AG08395 (cell line): ENCODE measurements at places on chromosomes 7 and 10.

- no peak for DNase-seq
Measured at GRCh38 chr10:19638896-19639233, 177.4 kb upstream of the PLXDC2 start.

GRCh38 chr7:117269417-117269816 is 53.4 kb downstream of the WNT2 start:
- DNase-seq = peak; percentile 84

GRCh38 chr10:43409385-43410109 is 561 bp upstream of the HNRNPF start:
- no peak for DNase-seq

- DNase-seq = no peak
Measured at GRCh38 chr7:4227105-4228010, 454.7 kb upstream of the FOXK1 start.

DNA sequence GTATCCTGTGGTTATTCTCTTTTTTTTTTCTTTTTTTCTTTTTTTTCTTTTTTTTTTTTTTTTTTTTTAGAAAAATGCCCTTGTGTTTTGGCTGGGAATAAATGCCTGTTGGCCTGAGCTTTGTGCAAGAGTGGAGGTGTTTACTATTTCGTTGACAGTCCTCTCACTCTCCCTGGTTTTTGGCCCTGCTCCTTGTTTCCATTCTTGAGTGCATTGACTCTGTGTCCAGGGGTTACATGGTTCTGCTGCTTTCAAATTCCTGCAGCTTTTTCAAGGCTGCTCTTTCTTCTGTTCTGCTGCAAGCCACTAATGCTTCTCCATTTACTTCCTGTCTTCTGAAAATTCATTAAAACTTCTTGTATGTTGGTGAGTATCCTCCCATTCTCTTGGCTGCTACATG is 59.7 kb upstream of the TBX20 start:
- no peak for DNase-seq

GRCh38 chr7:26295015-26295414 is 3.4 kb downstream of the SNX10 start:
- DNase-seq = no peak

- no peak for DNase-seq
Measured at GRCh38 chr7:150980663-150981062, 2.5 kb upstream of the KCNH2 start.

- DNase-seq = no peak
Measured at GRCh38 chr7:42090056-42090455, 147.0 kb downstream of the GLI3 start.

- DNase-seq = no peak
Measured at GRCh38 chr10:57395923-57396322, 871.8 kb downstream of the IPMK start.

DNA sequence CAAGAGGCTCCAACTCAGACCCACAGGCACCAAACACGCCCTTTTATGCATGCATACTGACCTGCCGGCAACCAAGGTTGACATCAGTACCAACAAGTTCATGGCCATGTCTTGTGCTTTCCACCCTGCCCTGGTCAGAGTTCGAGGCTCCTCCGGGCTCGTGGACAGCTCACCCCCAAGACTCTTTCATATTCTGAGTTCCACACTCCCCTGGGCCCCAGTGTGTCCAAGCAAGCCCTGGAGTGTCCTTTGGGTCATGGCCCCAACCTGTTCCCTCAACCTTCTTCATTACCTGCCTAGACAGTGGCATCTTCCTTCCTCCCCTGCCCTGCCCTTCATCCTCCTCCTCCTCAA is 40.5 kb downstream of the HIF1AN start:
- DNase-seq = no peak

DNA sequence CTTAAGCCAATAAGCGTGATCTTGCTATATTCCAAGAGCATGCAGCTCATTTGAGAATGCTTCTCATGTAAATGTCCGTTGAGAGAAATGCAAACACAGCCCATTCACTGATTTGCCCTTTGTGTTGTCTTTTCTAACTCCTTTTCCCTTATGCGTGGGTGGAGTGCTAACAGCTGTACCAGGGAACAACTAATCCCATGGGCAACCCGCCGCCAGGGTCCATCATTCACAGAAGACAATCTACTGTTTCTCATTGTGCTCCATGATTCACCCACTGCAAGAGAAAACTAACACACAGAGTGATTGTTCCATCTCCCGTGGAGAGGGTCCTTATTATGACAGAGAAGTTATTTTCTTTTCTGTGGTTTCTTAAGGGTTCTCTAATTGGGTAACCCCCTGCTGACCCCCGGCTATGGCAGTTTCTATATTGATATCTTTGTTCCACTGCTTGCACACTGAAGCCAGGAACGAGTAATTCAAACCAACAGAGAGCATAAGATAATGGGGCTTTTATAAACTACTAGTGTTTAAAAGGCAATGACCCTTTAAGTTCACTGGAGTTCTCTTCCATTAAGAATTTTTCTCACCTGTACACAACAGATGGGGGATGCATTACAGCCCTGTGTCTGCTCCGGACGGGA is 298.7 kb downstream of the BAMBI start:
- DNase-seq = no peak

DNA sequence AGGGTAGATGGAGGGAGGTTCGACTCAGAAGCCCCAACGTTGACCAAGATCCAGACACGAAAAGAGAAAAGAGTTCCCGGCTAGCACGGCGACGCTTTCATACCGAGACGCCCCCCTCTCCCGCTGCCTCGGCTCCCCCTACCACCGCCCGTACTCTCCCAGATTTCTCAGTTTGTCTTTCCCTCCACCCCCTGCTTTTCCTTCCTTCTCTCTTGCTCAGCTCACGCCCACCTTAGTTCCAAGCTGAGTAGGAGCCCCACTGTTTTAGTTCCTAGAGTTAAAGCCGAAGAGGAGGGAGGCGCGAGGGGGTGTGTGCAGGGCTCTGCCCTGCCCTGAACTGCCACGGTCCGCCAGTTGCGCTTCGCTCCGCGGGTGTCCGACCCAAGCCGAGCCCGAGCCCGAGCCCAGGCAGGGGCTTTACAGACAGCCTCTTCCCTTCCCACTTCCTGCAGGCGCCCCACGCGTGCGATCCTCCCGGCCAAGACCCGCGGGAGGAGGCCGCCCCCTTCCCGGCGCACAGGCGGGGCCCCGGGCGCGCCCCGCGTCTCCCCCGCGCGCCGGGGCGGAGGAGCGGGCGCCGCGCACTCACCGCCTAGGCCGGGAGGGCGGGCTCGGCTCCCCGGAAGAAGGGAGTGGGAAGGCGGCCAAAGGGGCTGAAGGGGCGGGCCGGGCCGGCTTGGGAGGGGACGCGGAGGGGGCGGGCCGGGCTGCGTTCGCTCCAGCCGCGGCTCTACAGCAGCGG is at the start of gene EPHB6:
Gene EPHB6 (plus strand): TSS at position 705 of the 742 bp plus-strand sequence. CDS start 8,152 bp downstream, outside the sequence.
- peak; percentile 48 for DNase-seq

DNA sequence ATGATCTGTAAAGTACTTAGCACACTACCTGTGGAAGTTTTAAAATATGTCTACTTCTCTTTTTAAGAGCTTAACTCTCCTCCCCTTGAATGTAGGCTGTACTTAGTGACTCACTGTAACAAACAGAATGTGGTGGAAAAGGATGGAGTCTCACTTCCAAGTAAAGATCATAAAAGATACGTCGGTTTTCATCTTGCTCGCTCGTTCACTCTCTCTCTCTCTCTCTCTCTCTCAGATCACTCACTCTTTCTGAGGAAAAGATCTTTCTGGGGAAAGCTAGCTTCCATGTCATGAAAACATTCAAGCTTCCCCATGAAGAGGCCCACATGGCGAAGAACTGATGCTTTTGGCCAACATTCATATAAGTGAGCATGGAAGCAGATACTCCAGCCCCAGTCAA is 5.5 kb downstream of the CHUK start:
- DNase-seq = no peak

DNA sequence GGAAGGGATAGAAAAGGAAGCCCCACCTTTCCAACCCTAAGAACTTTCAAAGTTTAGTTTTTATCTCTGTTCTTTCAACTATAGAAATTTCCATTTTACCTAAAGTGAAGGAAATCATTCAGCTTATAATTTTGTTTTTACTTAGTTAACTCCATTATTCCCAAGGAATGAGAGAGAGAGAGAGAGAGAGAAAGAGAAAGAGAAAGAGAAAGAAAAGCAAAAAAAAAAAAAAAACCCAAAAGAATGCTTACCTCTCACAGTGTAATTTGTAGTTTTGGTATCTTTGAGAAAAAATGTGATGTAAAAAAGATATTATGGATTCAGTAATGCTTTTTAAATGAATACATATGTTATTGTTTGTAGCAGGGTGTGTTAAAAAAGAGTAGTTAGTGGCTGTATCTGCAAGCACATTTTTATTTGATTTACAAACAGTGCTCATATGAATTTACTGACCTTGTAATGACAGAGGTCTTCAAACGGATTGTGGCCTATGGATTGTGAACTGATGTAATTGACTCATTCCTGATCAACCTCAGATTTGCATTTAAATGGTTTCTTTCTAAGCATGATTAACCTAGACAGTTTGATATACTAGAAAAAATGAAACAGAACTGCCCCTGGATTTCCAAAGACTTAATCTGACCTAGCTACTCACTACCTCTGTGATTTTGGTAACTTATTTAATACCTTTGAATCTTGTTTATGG is 64.9 kb downstream of the LCOR start:
- no peak for DNase-seq

DNA sequence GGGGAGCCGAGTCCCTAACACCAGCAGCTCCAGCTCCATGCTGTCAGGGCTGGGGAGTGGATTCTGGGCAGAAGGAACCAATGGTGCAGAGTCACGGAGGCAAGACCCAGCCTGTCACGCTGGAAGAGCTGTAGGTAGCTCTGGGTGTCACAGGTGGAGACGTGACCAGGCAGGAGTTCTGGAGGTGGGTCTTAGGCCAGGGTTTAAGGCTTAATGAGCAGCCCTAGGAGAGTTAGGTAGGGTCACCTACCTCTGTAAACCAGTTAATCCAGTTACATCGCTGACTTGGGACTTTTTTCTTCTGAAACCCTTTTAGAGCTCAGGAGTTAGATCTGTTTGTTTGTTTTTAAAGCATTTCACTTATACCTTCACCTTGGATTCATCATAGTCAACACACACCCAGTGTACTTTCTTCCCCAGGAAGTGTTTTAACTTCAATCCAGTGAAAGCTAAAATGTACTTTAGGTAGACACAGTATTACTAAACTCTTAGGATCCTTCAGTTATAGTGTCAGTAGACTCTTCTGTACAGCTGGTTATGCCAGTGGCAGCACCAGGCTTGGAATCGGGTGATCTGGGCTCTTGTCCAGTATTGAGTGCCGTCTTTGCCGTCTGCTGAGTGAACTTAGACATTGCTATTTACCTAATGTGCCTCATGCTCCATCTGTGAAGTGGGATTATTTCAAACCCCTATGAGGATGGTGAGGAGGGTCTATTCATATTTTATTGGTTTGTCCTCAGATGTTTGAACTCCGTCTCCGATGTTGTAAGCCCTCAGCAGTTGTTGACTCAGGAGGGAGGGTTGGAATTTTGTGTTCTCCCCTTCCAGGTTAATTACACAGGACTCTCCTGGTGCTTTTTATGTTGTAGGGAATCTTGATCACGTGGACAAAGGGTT is 31.0 kb downstream of the TACR2 start:
- DNase-seq = no peak

- no peak for DNase-seq
Measured at GRCh38 chr10:35889971-35890675, 248.0 kb upstream of the FZD8 start.

- no peak for DNase-seq
Measured at GRCh38 chr7:81926154-81926553, 156.3 kb upstream of the HGF start.

DNA sequence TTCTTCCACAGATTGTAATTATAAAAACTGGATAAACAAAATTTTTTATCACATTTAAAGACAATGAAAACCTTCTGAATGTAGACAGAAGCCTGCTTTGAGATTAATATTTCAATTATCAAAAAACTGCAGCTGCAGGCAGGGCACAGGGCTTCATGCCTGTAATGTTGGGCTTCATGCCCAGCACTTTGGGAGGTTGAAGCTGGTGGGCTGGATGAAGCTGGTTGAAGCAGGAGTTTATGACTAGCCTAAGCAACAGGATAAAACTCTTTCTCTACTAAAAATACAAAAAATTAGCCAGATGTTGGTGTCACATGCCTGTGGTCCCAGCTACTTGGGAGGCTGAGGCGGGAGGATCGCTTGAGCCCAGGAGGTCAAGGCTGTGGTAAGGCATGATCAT is 41.2 kb downstream of the PDZD8 start:
- no peak for DNase-seq

GRCh38 chr7:157336383-157337315 is at the start of gene DNAJB6:
TSS of gene DNAJB6 (plus strand) at chr7:157337004. CDS start at chr7:157358573, 21,569 bp downstream.
- DNase-seq = peak; percentile 97

- no peak for DNase-seq
Measured at GRCh38 chr7:47485640-47486435, 96.1 kb downstream of the TNS3 start.

DNA sequence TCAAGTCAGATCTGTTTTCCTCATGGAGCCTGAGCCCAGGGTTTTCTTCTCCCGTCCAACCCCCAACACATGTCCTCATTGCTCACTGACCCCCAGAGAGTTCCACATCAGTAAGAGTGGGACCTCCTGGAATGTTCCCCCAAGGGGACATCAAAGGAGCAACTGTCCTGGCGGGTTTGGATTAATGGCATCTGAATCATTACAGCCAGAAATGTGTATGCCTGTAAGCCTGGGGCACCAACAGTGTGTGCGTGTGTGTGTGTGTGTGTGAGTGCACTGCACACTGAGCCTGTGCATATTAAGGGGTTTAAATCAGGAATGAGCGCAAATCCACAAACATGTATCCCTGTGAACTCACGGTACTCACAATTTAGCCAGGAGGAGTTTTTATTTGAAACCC is 222.3 kb downstream of the PLXNA4 start:
- no peak for DNase-seq

DNA sequence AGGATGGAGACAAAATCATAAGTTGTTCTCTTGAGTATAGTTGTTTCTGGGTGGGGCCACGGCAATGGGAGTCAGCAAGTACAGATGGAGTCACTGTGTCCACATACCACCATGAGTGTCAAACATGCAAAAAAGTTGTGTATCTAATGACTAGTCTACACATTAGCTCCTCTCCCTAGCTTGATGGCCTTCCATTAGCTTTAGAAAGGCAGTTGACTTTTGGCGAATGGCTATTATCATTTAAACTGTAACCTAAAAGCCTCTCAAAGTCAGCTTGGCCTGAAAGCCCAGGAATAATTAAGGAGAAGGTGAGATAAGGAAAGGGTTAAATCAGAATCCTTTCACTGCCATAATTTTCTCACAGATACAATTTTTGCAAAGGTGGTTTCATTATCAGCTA is 95.5 kb upstream of the MEOX2 start:
- DNase-seq = no peak
